ENCODE measurements at places on chromosomes 4 and X.

- no peak for DNase-seq
Measured at GRCh38 chr4:87260477-87260876, 40.1 kb upstream of the KLHL8 start.

GRCh38 chr4:165398570-165398969 lies 19.8 kb downstream of the CPE start:
- DNase-seq = no peak

- DNase-seq = no peak
Measured at GRCh38 chr4:89899152-89899551, 4.5 kb downstream of the MMRN1 start.

GRCh38 chr4:122163301-122163700 lies 11.2 kb downstream of the BLTP1 start:
- no peak for DNase-seq

DNA sequence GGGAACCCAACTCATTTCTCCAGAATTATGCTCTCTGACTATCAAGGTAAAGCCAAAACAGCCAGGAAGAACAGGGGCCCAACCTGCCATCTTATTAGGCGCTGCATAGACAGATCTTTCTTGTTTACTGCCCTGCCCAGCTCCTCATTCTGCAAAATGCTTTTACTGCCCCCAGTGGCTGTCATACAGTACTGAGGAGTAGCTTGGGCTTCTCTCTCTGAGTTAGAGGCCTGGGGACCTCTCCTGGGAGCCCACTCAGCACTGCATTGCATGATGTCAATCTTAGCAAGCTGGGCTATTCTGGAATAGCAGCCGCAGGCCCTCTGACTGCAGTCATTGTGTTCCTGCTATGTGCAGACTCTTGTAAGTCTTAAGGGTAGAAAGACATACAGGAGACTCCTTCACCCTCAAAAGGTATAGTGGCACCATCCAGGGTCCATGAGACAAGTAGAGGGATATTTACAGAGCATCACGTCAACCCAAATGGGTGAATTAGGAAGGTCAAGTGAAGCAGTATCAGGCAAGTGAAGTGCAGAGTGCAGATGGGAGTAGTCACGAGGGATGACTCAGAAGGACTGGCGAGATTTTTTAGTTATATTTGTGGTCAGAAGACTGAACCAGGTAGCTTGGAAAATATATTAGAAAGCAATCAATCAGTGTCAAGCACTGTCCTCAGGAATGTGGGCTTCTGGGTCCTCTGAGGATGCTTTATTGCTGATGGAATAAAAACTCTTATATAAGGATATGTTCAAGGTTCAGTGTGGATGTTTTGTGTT lies 294.1 kb upstream of the SFRP2 start:
- DNase-seq = no peak

GRCh38 chr4:1493540-1494287 lies 87.5 kb upstream of the NKX1-1 start:
- no peak for DNase-seq

All from HL-60 (cell line).